ENCODE measurements at places on chromosomes 2 and 18.

DNA sequence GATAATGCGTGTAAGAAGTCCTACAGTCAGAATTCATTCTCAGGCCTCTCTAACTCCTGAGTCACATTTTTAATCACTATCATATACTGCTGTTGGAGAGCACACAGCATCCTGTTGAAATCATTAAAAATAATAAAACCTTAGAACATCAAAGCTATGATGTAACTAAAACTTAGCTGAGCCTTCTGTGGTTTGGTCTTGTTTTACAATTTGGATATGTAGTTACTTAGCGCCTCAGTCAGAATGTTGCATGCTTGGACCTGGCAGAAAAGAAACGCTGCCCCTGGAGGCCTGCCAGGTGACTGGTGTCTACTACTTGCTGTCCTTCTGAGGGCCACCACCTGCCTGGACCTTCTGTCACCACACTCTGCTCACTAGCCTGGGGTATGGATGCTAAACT, 261.1 kb upstream of the RASGRP3 start:
- DNase-seq: no peak

DNA sequence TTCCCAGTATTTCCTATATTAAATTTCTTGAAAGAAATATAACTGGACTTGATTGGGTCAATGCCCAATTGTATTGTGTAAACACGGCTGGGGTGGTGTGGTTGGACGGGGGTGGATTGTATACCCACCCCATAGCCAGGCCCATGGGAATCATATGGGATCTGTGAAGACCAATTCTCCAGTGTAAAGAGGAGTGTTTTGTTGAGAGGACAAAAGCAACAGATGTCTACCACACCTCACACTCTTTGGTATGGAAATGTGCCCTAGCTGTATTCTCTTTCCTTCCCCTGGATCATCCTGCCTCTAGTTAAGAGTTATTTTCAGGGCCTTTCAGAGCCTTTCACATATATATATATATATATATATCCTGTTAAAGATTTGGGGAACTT, 57.5 kb upstream of the TGIF1 start:
- DNase-seq: no peak

- no peak for DNase-seq
These were observed 213.5 kb upstream of the RND3 start for GRCh38 chr2:150700666-150701580.

DNA sequence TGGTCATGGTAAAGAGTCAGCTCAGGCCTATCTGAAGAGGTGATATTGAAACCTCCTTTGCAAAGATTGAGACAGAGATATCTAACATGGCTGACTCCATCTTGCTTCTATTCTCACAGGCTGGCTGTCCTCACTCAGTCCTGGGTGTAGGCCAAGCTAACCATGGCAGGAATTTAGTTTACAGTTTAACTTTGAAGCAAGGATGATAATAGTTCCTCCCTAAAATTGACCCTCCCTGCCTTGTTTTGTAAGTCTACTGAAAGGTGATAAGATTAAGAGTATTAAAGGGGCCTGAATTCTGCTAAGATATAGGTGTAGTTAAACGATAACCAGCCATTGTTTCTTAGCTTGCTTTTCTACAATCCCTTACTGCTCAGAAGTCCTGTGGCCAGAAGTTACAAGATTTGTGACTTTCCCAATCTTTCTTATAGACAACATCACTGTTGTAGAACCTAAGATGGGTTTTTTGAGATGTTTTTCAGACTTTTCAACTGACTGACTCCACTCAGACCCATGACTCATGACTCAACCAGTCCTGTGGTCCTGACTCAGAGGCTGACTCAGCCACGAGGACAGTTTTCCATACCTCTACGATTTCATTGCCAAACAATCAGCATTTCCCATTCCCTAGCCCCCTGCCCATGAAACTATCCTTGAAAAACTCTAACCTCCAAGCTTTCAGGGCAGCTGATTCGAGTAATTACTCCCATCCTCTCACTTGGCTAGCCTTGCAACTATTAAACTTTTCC, 195.7 kb upstream of the SESTD1 start:
- peak; percentile 20 for DNase-seq

- DNase-seq: no peak
These were observed 118.9 kb downstream of the WDR7 start for GRCh38 chr18:56770097-56770496.

DNA sequence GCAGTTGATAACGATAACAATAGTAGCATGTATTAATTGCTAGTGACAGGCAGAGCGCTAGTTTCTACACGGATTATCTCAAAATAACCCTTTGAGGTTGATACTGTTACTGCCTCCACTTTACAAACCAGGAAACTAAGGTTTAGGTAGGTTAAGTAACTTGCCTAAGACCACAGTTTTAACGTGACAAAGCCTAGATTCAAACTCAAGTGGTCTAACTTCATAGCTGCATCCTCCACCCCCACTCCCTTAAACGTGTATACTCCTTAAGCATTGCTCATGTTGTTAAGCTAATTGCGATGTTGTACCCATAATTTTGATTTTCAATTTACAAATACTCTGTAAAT, 1.2 kb downstream of the ME2 start:
- no peak for DNase-seq

- no peak for DNase-seq
These were observed 41.2 kb downstream of the PCARE start for GRCh38 chr2:29033172-29033571.

DNA sequence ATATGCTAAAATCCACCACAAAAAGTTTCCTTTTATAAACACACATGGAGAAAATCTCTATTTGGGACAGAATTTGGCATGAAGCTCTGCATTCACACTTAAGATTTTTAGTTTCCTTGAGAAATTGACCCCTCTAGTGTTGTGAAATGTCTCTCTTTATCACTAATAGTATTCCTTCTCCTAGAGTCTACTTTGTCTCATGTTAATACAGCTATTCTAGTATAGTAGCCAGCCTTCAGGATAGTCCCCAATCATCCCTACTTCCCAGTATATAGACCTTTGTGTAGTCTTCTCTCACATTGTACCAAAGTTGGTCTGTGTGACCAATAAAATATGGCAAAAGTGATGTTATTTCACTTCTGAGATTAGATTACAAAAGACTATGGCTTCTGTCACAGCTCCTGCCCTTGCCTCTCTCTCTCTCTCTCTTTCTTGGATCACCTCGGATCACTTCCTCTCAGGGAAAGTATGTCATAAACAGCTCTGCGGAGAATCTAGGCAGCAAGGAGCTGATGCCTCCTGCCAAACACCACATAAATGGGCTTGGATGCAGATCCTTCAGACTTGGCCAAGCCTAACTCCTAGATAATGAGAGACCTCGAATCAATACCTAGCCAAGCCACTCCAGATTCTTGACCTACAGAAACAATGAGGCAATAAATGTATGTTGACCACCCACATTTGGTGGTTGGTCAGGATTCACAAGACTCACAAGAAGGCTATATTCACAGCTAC, 59.7 kb upstream of the NABP1 start:
- no peak for DNase-seq

DNA sequence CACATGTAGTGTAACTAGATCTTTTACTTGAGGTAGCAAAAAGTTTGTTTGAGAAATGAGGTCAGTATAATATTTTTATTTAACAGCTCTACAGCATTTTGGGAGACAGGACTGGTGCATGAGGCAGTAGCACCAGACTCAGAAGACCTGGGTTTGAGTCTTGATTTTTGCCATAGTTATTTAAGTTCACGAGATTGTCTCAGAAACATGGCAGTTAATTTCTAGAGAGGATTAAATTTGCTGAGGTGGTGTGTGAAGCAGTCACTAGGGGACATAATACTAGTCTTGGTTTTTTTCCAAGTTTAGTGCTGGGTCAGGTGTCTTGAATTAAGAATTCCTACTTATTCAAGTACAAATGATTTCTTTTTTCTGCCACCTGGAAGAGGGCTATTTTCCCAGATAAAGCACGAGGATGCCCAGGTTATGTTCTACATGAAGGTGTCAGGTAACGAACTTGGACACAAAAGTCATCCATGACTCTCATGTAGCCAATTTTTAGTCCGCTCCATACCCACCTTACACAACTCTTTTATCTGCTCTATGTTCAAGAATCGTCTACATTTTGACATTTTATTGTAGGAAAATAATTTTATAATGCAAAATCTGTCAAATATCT, 1.4 kb downstream of the MARCHF7 start:
- no peak for DNase-seq

GRCh38 chr2:155630760-155631159, 701.8 kb downstream of the NR4A2 start:
- no peak for DNase-seq

- DNase-seq: no peak
These were observed 45.7 kb downstream of the PRKCE start for GRCh38 chr2:45697190-45697589.

DNA sequence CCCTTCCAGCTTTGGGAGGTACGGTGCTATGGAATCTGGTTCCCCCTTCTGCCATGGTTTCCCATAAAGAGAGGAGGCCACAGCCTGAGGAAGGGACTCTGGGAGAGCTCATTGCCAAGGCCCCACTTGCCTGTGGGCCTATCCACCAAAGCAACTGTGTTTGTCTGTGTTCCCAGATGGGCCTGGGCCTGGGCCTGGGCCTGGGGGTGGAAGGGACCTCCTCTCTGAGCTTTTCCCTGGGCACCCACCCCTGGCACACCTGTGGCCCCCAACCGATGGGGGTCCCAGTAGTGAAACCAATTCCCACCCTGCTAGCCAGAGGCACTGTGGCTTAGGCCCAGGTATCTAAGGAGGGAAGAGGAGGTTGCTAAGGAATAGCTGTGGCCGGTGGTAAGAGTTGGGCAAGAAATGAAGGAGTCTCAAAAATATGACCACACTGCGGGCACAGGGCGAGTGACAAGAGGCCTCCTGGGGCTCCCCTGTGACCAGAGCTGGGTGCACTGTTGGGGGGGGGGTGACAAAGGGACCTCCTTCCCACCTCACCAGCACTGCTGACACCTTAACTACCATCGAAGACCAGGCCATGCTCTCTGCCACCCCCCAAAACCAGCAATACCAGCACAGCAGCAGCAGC, 4.9 kb upstream of the DUSP2 start:
- no peak for DNase-seq

DNA sequence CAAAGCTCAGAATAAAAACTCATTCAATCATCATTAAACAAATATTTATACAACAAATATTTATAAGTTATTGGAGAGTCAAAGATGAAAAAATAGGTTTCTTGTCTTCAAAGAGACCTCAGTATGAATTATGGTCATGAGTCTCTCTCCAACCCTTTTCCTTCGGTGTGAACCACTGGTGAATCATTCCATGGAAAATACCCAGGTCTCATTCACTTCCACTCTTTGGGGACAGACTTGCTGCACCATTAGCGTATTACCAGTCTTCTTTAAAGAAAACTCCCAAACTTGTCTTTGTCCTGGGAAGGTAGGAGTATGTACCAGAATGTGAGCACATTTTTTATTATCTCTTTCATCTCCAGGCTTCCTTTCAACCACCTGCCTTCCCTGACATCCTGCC, 257.4 kb upstream of the RBMS1 start:
- DNase-seq: no peak

- no peak for DNase-seq
These were observed 3.3 kb downstream of the TWSG1 start for GRCh38 chr18:9337873-9338272.

GRCh38 chr18:7682321-7682720, 115.2 kb downstream of the PTPRM start:
- DNase-seq: no peak

- DNase-seq: no peak
These were observed 50.3 kb downstream of the TCF7L1 start for GRCh38 chr2:85183479-85183878.

DNA sequence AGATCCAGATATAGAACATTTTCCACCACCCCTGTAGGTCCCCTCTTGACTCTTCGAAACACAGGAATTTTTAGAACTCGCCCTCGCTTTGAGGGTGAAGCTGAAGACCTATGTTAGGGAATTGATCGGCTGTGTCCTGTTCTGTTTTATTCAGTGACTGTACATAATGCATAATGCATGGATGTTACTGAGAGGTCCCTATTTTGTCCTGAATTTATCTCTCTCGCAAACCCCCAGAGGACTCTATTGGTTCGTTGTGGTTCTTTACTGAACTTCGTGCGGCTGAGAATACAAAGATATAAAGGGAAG, 431 bp upstream of the EIF5B start:
- DNase-seq: no peak

- DNase-seq: no peak
These were observed 18.6 kb downstream of the NRXN1 start for GRCh38 chr2:51013079-51013932.

DNA sequence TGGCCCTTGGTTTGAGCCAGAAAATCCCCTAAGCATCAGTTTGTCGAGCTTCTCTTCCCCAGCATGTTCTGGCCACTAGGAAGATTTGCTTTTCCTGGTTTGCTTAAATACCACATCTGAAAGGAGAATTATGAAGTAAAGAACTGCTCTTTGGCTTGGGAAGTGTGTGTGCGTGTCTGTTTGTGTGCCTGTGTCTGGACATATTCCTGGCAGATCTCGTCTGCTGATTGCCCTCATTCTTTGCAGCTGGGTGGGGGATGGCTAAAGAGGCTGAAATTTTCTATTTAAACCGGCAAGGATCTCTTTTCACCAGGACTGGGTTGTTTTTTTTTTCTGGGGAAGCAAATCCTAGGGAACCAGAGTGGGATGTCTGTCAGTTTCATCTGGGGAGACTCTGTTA, 57.3 kb upstream of the MBOAT2 start:
- DNase-seq: no peak

GRCh38 chr2:96344011-96344410, 8.4 kb downstream of the NCAPH start:
- peak; percentile 52 for DNase-seq

DNA sequence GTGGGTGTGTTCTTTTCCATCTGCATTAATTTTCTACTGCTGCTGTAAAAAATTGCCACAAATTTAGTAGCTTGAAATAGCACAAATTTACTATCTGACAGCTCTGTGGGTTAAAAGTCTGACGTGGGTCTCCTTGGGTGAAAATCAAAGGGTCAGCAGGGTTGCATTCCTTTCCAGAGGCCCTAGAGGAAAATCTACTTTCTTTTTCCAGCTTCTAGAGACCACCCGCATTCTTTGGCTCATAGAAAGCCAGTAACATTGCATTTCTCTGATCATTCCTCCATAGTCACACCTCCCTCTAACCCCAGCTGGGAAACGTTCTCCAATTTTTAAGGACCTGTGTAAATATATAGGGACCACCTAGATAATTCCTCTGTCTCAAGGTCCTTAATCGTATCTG, 128.8 kb downstream of the ATL2 start:
- no peak for DNase-seq

- no peak for DNase-seq
These were observed 108.3 kb upstream of the MAP3K20 start for GRCh38 chr2:172967036-172967982.

- no peak for DNase-seq
These were observed 210.9 kb upstream of the SIX3 start for GRCh38 chr2:44730593-44730992.

DNA sequence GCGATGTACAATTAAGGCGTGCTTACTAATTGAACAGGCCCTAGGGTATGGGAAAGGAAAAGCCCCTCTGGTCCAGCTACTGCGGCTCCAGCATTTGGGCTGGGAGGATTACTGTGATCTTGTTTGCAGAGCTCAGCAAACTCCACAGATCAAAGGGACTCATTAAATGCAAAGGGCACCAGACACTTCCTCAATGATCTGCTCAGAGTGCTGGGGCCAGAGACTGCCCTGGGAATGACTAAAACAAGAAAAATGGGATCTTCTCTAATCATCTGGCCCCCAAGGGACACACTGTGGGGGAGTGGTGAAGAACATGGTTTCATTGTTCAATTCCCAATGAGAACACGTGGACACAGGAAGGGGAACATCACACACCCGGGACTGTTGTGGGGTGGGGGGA, 85.0 kb downstream of the MARCHF4 start:
- DNase-seq: no peak

Data from activated CD4-positive, alpha-beta T cell treated with anti-CD3 and anti-CD28 coated beads, Interleukin-2, amount 50 U/mL, for 48 hours (primary cell).